ENCODE measurements at places on chromosomes 1 and 21.

- DNase-seq = no peak
These were observed 37.6 kb downstream of the ALG6 start for GRCh38 chr1:63405021-63405420.

- DNase-seq = no peak
These were observed 1532.7 kb upstream of the TPTE start for GRCh38 chr21:8988696-8989095.

GRCh38 chr1:26330276-26330675 lies 12.5 kb downstream of the CD52 start:
- no peak for DNase-seq

- no peak for DNase-seq
These were observed 71.1 kb upstream of the CD34 start for GRCh38 chr1:207981976-207982375.

GRCh38 chr1:218284377-218284916 lies 646 bp upstream of the RRP15 start:
- no peak for DNase-seq

GRCh38 chr1:30300669-30301068 lies 422.7 kb downstream of the MATN1 start:
- DNase-seq = no peak

GRCh38 chr21:38095220-38095619 lies 161.6 kb upstream of the KCNJ15 start:
- DNase-seq = no peak

DNA sequence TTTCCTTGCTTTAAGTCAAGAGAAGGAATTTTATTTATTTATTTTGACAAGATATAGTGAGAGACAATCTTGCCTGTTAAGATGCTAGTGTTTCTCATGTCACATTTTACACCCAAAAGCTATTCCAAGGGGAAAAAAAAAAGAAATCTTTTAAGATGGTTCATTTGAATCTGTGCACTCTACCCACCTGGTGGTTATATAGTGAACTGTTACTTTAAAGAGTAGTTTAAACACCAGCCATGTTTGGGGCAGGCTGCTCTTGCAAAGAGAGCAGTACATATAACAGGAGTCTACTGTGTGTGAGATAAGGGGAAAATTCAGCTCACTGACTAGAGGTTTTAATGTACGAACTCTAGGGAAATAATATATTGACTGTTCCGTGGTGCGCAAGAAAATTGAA lies 3.3 kb upstream of the ELAVL4 start:
- DNase-seq = peak; percentile 28

DNA sequence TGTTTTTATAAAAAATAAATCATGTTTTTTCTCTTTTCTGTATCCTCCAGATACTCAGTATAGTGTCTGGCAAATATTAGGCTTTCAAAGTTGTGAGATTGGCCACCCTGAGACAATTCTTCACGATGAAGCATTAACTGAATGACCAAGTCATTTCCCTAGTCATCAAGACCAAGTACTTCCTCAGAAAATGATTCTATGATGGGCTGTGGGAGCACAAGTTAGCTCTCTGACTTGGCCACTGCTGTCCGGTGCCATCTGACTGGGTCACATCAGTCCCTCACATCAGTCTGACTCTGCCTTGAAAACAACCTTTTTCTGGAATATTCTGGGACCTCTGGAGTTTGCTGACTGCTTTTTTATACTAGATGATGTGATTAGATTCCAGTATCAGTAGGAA lies 13.5 kb upstream of the YRDC start:
- DNase-seq = no peak

DNA sequence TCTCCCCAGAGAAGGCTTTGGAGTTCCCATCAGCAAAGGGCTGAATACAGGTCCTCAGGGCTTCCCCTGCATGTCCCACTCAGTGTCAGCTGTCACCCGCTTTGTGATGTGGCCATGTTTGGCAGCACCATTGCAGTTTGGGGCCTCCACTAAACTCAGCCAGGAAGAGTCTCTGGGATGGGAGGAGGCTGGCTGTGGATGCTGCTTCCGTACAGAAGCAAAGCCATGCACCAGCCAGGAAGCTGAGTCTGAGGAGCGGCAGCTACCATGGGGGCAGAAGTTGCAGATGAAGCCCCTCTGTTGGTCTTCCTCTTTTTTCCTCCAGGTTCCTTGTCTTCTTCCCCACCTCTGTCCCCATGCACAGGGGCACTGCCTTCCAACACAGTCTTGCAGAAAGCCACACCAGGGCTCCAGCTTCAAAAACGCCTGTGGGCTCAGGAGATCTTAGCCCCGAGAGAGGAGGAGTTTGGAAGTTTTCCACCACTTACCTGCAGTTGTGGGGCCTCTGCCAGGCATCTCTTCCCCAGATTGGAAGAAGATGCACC lies 416.8 kb downstream of the NPHP4 start:
- no peak for DNase-seq

DNA sequence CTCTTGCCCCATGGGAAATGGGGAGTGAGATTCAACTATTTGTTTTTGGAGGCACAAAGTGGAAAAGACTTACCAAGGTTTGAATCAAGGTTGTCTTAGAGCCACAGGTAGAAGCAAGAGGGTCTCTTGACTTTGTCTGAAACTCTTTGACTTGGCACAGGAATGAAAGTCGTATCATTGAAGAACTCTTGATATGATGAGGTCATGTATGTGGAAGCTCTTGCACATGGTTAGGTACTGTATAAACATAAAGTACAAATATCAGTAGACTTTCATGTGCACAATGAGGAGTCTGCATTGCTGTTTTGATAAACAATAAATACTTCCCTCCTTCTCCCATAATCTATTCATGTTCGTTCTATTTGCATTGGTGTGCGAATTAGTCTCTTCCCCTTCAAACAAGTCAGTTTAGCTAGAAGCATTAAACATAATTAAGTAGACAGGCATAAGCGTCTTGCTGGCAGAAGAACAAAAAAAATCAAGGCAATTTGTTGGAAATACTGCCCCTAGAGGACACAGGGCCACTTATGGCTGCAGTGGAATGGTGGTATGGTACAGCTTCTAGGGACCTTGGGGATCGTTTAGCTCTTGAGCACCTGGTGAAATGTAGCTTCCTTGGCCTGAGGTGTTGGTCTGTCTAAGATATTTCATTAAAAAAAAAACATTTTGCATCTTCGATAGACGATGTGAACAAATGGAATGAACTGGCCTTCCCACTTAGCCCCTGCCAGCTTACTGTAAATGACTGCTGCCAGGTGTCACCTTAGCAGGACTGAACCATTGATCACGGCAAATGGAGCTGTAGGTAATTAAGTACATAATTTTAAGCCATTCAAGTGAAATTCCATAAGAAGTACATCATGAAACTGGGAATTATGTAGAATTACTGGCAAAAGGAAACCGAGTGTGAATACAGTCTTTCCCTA lies 218.0 kb upstream of the GALNT2 start:
- no peak for DNase-seq

GRCh38 chr1:168498159-168498631 lies 45.6 kb downstream of the XCL2 start:
- DNase-seq = peak; percentile 39

DNA sequence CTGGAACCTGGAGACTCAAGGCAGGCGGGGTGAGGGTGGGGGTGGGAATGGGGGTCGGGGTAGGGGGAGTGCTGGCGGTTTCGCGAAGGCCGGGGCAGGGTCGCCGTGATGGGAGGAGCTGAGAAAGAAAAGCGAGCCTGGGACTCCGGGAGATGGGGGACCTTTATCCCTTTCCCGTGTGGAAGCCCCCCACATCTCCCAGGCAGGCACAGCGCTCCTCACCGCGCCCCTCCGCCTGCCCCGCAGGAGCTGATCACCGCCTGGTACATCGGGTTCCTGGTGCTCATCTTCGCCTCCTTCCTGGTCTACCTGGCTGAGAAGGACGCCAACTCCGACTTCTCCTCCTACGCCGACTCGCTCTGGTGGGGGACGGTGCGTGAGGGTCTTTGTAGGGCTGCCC lies 35.5 kb downstream of the KCNQ4 start:
- no peak for DNase-seq

GRCh38 chr21:33299181-33299752 lies 25.5 kb upstream of the IFNAR1 start:
- no peak for DNase-seq

- no peak for DNase-seq
These were observed 111.9 kb upstream of the KAZN start for GRCh38 chr1:14486401-14487201.

GRCh38 chr1:20125100-20125499 lies 5.8 kb upstream of the PLA2G2D start:
- no peak for DNase-seq

DNA sequence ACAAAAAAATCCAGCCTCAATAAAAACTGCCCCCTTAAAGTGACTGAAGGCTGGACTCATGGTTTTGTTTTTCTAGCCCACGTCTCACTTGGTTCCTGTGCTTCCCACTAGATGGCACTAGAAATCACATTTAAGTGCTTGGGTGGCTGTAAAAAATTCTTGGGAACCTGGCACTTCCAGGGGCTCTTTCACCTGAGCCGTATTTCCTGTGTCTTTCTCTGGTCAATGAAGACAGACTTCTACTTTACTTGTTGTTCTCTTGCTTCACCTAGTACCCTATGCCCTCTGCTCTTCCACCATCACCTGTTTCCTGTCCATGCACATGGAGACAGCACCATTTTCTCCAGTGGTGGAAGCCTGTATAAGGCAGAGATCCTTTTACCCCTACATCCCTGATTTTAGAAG lies 20.0 kb downstream of the METTL13 start:
- DNase-seq = peak; percentile 37

DNA sequence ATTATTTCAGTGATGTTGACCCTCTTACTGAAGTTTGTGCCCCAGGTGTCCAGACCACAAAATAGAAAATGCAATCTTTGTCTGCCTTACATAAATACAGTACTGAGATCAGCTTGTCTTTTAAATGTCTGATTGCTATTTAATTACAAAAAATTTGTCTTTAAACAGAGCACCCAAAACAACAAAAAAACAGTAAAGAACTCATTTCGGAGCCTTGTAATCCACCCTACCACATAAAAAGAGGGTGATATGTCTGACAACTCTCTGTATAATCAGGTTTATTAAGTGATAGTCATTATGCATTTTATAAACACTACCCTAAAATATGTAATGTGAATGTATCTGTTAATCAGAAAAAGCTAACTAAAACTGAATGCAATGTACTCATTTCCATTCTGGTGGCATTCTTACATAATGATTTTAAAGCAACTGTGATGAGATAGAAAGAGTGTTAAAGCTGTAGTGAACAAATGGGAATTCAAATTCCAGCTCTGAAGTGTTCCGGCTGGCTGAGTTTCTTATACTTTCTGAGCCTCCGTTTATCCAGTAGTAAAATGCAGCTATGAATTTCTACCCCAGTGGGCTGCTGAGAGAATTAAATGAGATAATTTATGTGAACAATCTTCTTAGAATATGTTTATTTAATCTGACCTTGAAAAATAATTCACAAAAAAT lies 486.6 kb downstream of the USP25 start:
- no peak for DNase-seq

DNA sequence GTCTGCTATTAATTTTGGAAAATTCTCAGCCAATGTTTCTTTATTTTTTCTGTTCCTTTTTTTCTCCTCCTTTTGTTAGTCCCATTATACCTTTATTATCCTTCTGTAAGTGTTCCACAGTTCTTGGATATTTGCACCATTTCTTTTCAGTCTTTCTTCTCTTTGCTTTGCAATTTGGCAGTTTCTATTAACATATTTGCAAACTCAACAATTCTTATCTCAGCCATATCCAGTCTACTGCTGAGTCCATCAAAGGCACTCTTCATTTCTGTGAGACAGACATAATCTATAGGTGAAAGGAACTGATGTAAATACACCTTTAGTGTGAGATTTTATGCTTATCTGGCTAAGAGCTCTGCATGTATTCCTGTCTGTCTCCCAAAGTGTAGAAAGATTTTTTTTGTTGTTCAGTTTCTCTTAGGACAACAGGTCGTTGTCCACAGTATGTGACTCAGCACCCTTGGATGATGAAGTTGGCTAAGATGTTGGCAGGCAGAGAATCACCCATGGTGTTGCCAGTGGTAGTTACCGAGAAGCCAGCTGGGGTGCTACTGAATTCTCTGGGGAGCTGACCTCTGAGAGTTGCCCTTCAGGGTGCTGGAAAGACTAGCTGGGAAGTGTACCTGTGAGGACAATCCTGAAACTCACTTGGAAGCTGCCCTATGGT lies 38.4 kb downstream of the LEPR start:
- no peak for DNase-seq

GRCh38 chr1:234750922-234751627 lies 141.1 kb upstream of the IRF2BP2 start:
- no peak for DNase-seq

GRCh38 chr1:238674316-238674715 lies 712.1 kb upstream of the CHRM3 start:
- DNase-seq = no peak

DNA sequence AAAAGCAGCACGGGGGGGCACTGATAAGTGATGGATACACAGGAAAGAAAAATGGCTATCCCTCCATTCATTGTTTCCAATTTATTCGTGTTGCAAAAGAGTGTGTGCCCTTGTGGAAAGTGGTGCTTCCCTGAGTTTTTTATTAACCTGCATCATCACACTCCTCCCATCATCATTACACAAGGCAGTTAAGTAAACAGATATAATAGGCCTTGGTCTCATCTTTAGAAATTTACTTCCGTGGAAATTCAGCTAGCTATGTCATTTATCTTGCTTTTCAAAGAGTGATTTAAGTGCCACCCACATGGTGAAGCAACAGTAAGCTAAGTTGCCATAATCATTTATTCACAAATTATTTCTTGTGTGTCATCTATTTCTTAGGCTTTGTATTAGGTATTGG lies 473.3 kb downstream of the NEGR1 start:
- no peak for DNase-seq

- DNase-seq = no peak
These were observed 241.6 kb upstream of the C1orf105 start for GRCh38 chr1:172178886-172179285.

DNA sequence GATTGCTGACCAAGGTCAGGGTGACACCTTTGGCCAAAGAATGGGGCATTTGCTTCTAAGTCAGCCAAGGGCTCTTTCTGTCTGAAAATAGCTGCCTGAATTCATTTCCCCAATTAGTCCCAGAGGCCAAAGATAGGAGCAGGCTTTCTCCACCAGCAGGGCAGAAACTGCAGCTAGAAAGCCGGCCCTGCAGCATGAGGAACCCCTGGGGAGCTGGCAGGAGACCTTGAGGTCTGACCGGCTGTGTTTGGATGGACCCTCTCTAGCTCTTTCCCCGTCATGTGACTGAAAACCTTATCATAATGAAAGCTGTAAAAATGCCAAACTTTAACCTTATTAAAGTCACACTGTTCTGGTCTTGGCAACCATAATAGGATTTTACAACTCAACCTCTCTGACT lies 93.4 kb downstream of the CD58 start:
- DNase-seq = no peak

Data from NCI-H1105 (cell line).